ENCODE measurements at places on chromosomes 7 and 10. TPM values are rescaled to one million over a fixed set of nuclear protein-coding genes. Genes with fewer than 3 reads are reported as not detected.

The H2BK1 gene
- total RNA-seq: not detected

The SFTPA1 gene
- total RNA-seq: not detected

The CAV2 gene
- 247 TPM for total RNA-seq

The BHLHA15 gene
- 0.17 TPM for total RNA-seq

The ZNF394 gene
- 41.7 TPM for total RNA-seq

The MYL10 gene
- total RNA-seq: not detected

DNA sequence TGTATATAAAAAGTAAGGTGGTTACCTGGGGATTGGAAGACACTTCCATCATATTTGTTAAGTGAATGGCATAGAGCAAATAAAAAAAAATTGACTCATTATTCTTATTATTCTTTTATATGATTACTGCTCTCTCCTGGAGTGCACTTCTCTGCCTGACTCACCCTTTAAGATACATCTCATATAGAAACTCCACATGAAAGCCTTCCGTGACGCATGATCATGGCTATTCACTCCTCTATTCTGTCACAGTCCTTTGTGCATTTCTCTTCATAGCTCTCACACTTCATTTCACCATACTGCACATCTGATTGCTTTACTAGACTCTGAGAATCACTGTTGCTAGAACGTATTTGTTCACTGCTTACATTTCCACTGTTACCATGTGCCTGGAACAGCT lies 597.3 kb downstream of the CNTNAP2 start:
- DNase-seq: no peak

DNA sequence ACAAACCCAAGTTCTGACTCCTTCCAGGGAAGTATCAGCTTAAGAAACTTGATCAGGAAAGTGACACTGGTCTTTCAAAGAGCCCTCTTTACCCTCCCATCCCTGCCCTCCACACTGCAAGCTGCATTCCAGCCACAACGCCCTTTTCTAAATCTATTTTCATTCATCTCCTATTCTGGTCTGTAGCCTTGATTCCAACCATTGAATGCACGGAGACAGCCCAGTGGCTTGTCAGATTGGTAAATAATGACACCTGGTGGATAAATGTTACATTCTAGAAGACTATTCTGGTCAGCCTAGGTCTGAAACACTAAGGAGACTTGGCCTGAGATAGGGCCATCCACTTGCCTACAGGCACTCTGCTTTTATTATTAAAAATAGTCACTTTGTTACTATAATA lies 20.9 kb downstream of the MORN4 start:
- DNase-seq: peak; percentile 82

GRCh38 chr7:128530855-128531104 lies 54.2 kb downstream of the METTL2B start:
- no peak for DNase-seq

DNA sequence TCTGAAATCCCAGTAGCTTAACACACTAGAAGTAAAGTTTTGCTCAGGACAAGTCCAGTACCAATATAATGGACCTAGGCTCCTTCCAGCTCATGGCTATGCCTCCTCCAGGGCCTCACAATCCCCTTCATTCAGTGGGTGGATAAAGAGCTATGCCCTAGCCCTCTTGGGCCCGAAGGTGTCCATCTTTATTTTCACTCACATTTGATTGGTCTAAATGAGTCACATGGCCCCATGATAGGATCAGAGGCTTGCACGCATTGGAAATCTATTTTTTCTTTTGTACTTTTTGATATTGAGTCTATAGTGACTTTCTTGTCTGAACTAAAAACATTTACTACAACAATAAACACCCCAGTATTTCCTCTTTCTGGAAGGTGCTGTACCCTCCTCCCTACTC lies 202.6 kb upstream of the CTBP2 start:
- DNase-seq: no peak

DNA sequence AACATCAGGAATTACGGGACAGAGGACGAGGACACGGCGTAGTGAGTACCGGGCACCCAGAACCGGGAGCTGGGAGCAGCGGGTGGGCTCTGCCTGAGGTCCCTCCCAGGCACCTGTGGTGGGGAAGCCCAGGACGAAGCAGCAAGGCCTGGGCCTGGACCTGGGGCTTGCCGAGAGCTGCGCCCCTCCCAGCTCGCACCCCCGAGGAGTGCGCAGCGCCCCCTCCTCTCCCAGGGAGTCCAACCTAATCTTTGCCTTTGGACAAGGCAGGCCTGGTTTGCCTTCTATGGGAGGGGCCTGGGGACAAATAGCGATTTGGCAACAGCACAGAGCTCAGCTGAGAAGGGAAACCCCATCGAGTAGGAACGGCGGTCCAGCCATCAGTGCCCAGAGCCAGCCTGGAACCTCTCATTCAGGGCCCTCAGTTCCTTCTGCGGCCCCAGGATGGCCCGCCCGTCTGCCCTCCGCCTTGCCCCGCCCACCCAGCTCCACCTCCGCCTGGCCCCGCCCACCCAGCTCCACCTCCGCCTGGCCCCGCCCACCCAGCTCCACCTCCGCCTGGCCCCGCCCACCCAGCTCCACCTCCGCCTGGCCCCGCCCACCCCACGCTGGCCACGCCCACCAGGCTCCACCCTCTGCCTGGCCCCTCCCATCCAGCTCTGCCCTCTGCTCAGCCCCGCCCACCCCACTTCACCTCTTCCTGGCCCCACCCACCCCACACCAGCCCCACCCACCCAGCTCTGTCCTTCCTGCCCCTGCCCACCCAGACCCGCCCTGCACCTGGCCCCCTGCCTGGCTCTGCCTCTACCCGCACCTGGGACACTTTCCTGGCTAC lies 32.5 kb upstream of the KNDC1 start:
- DNase-seq: peak; percentile 11

DNA sequence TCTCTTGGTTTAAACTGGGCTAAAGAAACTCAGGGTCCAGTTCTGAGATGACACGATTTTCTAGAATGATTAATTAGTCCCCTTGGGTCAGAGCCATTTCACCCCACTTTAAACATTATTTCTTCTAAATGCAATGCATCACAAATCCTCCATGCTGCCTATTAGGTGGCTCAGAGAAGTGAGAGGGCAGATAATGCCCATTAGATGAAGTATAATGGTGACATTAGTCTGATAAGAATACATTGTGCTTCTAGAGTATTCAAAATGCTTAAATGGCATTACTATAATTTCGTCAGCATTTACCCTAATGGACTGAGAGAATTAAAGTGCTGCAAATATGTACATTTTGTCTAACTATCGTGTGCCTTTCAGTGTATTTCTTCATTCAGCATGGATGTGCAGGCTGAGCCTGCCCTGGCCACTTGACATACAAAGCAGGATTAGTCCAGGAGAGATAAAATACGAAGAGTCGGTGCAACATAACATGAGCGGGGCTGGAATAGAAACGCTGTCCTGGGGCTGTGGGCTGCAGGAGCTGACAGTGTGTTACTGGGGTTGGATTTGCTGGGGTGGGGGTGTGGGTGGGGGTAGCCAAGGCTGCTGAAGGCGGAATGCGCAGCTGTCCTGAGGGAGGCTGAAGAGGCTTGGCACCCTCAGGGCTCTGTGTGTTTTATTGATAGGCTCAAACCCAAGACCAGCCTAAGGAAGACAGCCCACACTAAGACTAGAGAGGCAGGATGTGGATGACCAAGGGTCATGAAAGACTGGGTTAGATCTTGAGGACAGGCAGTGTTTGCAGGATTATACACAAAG lies 52.8 kb upstream of the KLF6 start:
- no peak for DNase-seq

DNA sequence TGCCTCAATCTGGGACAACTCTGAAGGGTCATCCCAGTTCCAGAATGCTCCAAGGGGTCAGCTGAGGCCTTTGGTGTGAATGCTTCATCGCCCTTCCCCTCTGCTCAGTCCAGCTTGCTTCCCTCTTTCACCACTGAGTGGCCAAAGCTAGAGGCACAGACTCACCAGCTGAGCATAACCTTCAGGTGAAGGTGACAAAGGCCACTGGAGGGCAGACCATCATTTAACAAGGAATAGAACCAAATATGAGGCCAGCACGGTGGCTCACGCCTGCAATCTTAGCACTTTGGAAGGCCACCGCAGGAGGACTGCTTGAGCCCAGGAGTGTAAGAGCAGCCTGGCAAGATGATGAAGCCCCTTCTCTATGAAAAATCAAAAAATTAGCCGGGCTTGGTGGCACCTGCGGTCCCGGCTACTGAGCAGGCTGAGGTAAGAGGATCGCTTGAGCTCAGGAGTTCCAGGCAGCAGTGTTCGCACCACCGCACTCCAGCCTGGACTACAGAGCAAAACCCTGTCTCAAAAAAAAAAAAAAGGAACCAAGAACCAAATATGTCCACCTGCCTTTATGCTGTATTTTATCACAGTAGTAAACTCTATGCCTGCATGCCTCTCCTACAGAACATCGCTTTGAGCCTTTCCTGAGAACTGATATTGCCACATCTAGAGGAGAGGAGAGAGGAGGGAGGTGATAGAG lies 13.4 kb downstream of the PRKAG2 start:
- DNase-seq: no peak

DNA sequence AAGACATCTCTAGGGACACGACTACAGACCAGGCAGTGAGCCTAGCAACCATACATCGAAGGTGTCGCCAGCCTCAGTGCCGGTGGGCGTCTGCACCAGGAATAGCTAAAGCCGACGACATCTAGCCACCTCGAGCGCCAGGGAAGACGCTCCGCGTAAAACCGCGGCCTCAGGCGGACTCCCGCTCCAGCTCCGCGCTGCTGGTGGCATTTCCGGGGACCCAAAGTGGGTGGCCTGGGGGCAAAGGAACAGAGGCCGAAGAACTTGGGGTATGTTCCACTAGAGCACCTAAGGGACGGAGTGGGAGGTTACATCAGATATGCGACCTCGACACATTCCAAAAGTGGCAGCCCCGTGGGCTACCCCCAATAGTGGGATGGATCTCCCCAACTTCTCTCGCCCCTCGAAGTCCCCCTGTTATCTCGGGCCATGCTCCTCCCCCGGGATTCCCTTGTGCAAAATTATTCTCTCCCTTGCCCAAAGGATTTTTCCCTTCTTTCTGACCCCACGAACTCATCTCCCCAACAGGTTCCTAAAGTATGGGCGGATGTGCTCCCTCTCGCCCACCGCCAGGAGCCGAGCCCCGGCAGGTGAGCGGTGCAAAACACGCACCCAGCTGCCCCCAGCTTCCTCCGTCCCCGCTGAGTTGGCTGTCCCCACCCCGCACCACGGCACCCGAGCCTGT lies 1.2 kb downstream of the KCNMA1 start:
- no peak for DNase-seq

GRCh38 chr10:3172081-3172445 lies 519 bp downstream of the PITRM1 start:
- DNase-seq: peak; percentile 73

GRCh38 chr10:77820349-77820748 lies 106.2 kb downstream of the DLG5 start:
- DNase-seq: no peak

DNA sequence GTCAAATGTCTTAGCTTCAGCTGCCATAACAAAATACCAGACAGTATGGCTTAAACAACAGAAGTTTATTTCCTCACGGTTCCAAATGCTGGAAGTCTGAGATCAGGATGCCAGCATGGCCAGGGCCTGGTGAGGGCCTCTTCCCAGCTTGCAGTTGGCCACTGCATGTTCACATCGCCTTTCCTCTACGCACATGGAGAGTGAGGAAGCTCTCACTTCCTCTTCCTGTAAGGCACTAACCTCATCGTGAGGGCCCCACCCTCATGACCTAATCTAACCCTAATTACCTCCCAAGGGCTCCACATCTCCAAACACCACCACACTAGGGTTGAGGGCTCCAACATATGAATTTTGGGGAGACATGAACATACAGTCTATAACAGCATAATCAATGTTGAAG lies 14.4 kb downstream of the ZNF33B start:
- DNase-seq: peak; percentile 12

- DNase-seq: no peak
These were observed 665.0 kb downstream of the MAGI2 start for GRCh38 chr7:78788464-78788863.

DNA sequence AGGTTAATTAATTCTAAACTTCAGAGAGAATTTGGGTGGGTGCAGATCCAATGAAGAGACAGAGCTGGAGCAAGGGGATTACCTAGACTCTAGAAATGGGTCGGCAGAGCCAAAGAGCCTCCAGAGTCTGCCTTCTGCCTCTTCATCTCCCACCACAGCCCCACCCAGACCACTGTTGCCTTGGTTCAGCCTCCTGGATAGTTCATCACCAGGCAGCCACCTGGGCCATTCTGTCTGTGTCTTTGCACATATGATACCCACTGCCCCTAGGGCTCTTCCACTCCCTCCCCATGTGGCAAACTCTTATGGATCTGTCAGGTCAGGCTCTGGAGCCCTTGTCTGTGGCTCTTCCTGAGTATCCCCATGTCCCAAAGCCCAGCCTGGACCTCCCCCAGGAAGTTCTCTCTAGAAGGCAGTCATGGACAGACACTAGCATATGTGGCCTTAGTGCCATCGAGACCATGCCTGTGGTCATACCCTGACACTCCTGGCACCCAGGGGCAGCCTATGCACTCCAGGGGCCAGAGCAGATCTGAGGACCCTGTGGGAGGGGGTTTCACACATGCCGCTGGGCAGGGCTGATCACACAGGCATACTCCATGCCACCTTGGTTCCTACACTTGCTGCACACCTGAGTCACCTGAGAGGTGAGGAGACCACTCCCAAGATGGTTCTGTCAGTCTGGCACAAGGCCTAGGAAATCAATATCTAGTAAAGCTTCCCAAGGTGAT lies 41.6 kb downstream of the FRMPD2 start:
- no peak for DNase-seq

GRCh38 chr7:70647801-70648498 lies 484.0 kb upstream of the GALNT17 start:
- no peak for DNase-seq

DNA sequence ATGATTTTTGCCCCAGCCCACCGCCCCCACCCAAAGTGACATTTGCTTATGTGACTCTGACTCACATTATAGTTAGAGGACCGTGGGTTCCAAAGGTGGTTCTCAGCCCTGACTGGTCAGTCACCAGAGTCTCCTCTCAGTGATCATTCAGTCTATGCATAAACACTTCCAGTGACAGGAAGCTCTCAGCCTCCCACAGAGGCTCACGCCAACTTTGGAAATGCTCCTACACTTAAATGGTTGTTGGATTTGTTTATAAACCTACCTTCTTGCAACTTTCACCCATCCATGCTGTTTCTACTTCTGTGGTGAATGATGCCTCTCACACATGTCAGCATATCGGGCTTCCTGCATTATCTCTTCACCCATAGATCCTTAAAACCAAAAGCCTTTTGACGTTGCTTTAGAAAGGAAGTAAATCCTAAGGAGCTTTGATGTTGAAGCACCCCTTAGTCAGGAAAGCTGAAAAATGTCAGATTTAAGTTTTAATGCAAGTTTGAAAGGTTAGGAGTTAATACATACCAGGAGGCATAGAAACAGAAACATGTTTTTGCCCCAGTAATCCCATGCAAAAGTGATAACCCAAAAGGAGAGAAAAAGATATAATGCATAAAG lies 46.5 kb upstream of the FGL2 start:
- DNase-seq: no peak

GRCh38 chr10:31620226-31621151 lies 301.5 kb downstream of the ZEB1 start:
- DNase-seq: peak; percentile 74

- no peak for DNase-seq
These were observed 6.6 kb upstream of the ITIH2 start for GRCh38 chr10:7696545-7696944.

- no peak for DNase-seq
These were observed 11.1 kb downstream of the RBP4 start for GRCh38 chr10:93589648-93590562.
